ENCODE measurements at places on chromosomes 13 and 19.

DNA sequence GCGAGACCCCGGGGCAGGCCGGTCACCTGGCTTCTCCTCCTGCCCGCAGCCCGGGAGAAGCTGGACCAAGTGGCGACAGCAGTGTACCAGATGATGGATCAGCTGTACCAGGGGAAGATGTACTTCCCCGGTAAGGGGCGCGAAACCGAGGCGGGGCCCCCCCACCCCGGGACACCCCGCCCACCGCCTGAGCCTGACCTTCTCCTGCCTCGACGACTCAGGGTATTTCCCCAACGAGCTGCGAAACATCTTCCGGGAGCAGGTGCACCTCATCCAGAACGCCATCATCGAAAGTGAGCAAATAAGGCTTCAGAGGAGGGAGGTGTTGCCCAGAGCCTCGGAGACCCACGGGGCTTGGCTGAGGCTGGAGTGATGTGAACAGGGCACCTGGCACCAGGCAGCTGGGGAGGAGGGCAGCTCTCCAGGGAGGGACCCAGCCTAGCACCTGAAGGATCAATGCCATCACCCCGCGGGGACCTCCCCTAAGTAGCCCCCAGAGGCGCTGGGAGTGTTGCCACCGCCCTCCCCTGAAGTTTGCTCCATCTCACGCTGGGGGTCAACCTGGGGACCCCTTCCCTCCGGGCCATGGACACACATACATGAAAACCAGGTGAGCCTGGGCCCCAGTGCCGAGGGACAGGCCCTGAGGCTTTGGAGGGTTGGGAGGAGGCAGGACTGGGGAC is 629 bp downstream of the IZUMO4 start:
- peak; percentile 23 for DNase-seq

DNA sequence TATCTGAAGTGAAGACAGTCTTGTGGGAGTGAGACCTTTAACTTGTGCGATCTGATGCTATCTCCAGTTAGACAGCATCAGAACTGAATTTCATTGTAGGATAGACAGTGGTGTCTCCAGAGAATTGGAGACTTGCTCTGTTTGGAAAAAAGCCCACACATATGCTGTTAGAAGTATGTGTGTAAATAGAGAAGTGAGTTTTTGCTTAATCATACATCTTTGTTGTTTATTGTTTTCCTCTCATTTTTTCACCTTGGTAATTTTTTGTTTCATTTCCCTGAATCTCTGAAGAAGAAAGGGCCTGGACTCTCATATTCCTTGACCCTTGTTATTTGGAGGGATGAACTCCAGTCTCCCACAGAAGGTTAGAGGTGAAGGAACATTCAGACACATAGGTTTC is 21.8 kb downstream of the FPR3 start:
- no peak for DNase-seq

GRCh38 chr19:42153672-42154433 is 21.6 kb upstream of the POU2F2 start:
- no peak for DNase-seq

DNA sequence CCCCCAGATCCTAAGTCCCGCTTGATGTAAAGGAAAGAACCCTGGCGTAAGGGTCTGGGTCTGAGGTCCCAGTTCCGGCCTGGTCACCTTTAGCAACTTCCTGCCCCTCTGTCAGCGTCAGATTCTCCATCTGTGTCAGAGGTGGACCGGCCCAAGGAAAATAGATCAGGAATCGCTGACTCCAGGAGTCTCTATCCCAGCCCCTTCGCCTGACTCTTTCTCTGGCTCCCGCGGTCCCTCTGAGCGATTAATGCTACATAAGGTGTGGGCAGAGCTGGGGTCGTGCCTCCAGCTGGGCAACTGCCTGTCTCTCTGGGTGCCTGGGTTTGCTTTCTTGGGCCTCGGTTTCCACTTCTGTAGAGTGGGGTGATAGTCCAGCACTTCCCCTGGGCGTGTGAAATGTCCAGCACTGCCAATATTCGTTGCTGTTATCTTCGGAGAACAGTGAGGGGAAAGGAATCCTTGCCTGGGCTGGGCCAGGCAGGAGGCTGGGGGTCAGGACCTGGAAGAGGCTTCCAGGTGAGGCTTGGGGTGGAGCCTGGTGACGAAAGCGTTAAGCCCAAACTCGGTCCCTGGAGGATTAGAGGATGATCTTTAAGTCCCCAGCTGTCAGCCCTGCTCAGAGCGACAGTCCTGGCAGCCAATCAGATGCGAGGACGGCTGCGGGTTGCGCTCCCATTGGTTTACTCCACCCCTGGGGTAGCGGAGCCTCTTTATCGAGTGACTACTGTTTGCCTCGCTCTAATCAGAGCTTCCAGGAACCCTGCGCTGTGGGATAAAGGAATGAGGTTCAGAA is 767 bp downstream of the ABCA7 start:
- DNase-seq = peak; percentile 98

GRCh38 chr19:29450812-29451211 is 75.0 kb upstream of the VSTM2B start:
- no peak for DNase-seq

- peak; percentile 73 for DNase-seq
Observed at GRCh38 chr19:49473868-49474541, at the start of gene FLT3LG. FLT3LG (plus strand) TSS chr19:49474215; CDS start chr19:49474640, 425 bp downstream.

DNA sequence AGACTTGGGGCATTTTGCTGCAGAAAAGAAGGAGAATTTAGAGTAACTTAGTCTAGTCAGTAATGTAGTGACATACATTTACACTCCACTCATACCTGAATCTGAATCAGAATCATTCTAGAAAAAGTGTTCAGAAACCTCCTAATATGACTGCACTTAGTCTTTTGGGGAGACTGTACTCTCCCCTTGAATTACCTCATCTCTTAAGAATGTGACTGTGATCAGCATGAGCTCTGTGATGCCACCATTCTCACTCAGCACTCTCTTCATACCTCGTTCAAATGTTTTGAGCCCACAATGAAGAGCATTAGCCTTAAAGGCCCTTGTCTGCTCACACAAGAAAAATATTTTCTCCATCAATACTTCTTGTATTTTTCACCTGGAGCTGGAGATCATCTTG is 229.4 kb downstream of the FGF14 start:
- no peak for DNase-seq

GRCh38 chr19:5666921-5667610 is 13.2 kb downstream of the MICOS13 start:
- no peak for DNase-seq

DNA sequence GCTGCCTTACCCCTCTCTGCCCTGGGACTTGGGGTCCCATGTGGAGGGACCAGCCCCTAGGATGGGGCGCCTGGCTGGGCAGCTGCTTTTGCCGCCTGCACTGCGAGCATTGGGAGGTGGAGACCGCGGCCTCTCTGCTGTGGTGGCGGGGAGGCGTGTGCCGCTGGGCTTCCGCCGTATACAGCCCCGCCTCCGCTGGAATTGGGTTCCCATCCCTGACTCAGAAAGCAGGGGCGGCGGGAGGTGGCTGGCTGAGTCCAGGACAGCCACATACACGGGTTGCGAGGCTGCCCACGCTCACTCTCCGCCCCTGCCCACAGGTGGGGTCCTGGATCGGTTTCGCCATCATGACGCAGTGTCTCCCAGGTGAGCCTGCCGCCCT is 6.6 kb downstream of the NDUFB7 start:
- no peak for DNase-seq

DNA sequence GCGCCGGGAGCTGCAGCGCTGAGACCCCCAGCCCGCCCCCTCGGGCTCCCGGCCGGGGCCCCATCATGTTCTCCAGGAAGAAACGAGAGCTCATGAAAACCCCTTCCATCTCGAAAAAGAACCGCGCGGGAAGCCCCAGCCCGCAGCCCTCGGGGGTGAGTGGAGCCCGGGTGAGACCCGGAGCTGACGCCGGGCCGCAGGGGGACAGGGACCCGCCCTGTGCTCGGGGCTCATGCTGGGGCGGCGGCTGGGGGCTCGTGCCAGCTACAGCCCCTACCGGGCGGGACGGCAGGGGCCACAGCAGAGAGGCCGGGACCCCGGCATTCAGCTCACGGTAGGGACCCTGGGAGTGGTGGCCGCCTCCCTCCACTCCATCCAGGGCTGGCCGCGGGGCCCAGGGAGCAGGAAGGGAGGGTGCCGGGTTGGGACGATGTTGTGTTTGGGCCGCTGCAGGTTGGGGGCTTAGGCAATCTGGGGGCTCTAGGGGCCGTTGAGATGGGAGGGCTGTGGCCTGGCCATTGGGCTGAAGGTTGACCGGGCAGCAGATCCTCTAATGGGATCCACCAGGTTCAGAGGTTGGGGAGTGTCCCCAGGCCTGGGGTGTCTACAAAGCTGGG is 482 bp downstream of the ARHGAP45 start:
- DNase-seq = no peak

DNA sequence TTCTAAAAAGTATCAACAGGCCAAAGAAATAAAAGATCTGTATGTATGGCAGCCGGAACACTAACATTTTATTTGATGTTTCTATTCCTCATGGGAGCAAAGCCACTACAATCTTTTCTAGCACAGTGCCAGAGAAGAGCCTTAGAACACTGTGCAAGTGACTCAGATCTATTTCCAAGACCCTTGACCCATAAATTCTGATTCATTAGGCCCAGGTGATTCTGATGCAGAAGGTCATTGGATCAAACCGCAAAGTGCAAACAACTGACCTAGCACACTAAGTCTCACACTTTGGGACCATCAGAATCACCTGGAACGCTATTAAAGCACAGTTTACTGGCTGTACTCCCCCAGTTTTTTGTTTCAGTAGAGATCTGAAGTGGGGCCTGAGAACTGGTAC is 87.6 kb downstream of the MYCBP2 start:
- no peak for DNase-seq

- no peak for DNase-seq
Observed at GRCh38 chr19:42278452-42279154, 9.6 kb downstream of the CIC start.

DNA sequence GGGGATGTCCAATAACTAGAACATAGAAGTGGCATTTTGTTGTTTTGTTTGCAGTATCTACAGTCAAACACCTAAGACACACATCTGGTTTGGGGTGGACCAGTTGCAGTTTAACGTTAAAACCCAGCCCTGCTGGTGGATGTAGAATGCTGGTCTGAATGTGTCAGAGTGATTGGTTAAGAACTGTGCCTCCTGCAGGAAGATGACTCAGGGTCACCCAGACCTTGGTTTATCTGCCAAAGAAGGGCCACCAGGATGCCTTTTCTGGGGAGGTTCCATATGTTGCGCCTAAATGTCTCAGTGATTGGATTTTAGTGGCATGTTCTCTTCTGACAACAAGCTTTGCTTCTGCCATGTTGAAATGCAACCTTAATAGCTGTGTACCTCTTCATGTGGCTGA is 23.1 kb downstream of the ZNF536 start:
- no peak for DNase-seq

GRCh38 chr13:46716821-46717220 is 80.1 kb downstream of the ESD start:
- no peak for DNase-seq

GRCh38 chr13:97932036-97932435 is 21.4 kb upstream of the IPO5 start:
- DNase-seq = peak; percentile 42

- peak; percentile 94 for DNase-seq
Observed at GRCh38 chr19:17931532-17932191, 1.2 kb upstream of the CCDC124 start.

- DNase-seq = no peak
Observed at GRCh38 chr13:49262634-49263033, 14.9 kb downstream of the CDADC1 start.

GRCh38 chr13:20616059-20616797 is 49.3 kb downstream of the IFT88 start:
- no peak for DNase-seq

GRCh38 chr13:90933097-90933826 is 414.2 kb upstream of the MIR17HG start:
- no peak for DNase-seq

DNA sequence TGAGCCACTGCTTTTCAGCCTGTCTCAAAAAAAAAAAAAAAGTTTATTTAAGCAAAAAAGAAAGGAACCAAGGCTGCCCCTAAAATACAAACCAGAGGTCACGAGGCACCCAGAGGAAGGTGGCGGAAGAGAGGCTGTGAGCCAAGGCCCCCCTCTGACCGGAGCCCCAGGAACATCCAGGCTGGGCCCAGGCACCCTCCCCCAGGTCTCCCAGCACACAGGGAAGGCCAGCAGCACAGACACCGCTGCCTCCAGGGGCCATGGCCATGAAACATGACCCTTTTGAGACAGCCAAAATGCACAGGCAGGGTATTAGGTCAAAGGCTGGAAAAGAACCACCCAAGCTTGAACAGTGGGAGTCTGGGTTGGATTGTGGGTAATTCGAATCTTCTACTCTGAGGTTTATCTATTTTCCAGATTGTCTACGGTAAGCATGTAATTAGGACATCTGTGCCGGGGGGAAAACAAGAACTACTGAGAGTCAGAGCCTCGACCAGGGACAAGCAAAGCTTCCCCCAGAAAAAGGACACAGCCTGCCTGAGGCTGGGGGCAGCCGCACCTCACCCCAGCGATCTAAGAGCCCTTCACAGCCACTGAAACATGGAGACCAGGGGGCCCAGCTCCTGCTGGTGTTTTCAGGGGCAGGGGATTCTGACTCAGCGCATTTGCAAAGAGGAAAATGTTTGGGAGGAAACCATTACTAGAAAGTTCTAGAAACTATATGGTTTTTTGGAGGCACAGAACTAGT is 8.4 kb downstream of the PEX11G start:
- DNase-seq = no peak

GRCh38 chr19:43690890-43691289 is 20.9 kb upstream of the PLAUR start:
- DNase-seq = no peak

DNA sequence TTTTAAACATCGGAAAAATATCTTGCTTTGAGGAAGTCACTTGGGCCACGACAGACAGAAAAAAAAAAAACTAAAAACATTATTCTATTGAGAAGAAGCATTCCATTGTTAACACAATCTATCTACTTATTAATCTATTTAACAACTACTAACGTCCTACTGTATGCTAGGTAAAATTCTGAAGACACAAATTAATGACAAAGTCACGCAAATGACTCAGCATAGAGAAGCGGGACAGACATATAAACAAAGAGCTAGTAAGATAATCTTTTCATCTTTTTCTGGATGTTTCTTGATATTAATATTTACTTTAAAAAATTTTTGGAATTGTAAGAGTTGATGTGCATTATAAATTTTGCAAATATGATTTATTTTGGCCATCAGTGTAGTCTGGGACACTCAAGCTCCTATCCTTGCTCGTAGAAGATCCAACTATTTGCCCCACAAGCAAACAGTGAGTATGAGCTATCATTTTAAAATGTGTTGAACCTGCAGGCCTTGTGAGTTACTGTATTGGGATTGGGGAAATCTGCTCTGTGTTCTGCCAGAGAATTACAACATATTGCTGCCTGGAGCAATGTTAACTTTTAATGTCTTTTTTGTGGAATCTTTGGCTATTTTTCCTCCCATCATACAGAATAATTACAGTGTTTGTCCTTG is 109.1 kb downstream of the PCDH9 start:
- DNase-seq = no peak

DNA sequence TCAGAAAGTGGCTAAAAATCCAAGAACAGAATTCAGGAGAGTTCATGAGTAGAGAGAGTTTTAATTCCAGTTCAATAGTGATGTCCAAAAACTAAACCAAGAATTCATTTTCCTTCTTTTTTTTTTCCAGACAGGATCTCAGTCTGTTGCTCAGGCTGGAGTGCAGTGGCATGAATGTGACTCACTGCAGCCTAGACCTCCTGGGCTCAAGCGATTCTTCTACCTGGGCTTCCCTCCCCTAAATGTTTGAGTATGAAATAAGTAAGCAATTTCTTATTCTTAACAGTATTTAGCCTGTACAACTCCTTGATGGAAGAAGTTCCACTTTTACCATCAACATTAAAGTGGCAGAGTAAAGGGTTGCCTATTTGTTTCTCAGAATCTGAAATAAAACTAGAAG is 3.8 kb downstream of the COMMD6 start:
- no peak for DNase-seq
